Mesothelial cell of epicardium (in vitro differentiated cells): ENCODE measurements at places on chromosomes 5 and 9.

DNA sequence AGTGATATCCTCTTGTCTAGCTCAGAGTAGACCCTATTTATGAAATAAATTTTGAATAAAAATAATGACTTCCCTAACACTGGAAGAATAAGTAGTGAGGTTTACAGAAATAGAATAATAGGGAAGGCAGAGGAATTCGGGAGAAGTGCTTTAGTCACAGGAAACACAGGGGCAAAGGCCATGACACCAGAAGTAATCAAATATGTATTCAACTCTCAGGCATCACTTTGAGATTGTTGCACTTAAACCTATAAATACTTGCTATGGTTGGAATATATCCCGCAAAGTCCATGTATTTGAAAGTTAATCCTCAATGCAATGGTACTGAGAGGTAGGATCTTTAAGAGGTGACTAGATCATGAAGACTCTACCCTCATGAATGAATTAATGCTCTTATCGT lies 166.8 kb downstream of the YIPF5 start:
- no peaks in the 10 kb centered on the region for H3K27me3 ChIP-seq
- no peaks in the 10 kb centered on the region for H3K36me3 ChIP-seq
- H3K27ac ChIP-seq: no peak overlapping the region
- no peaks in the 10 kb centered on the region for H3K4me1 ChIP-seq

DNA sequence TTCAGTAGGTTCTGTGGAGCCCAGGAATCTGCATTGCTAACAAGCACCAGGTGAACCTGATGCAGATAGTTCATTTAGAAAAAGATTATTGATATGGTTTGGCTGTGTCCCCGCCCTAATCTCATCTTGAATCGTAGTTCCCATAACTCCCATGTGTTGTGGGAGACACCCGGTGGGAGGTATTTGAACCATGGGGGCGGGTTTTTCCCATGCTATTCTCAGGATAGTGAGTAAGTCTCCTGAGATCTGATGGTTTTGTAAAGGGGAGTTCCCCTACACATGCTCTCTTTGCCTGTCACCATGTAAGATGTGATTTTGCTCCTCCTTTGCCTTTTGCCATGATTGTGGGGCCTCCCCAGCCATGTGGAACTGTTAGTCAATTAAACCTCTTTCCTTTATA lies 212.0 kb downstream of the RAB3C start:
- H3K27me3 ChIP-seq: peaks cover 10% of the 10 kb centered on the region
- no peaks in the 10 kb centered on the region for H3K4me1 ChIP-seq
- no peak for DNase-seq
- H3K27ac ChIP-seq: no peak overlapping the region
- H3K36me3 ChIP-seq: no peaks in the 10 kb centered on the region
- no peak overlapping the region for H3K4me3 ChIP-seq

DNA sequence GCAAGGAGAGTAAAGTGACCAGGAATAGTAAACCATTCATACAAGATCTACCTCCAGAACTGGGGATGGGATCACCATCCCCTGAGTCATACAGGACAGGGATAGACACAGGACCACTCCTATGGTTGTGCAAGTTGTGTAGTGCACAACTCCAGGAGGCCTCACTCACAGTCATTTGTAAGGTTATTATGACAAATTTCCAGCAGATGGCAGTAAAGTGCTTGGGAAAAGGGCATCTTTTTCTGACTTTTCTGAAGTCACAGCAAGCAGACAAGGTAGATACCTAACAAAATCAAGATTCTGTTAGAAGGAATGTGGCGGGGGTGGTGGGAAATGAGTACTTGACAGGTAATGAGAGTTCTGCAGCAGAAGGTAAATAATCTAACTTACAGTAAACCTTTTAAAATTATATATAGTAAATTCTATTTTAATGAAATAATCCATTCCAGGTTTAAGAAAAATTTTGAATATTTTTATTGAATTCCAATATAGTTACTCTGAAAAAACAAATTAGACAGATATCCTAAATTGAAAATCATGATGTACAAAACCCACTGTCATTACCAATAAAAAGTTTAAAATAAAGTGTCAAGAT lies 16.7 kb upstream of the KIF27 start:
- peaks cover 19% of the 10 kb centered on the region for H3K4me1 ChIP-seq
- peaks cover 6% of the 10 kb centered on the region for H3K36me3 ChIP-seq
- H3K27me3 ChIP-seq: no peaks in the 10 kb centered on the region
- no peak overlapping the region for H3K4me3 ChIP-seq

GRCh38 chr5:61472172-61472958 lies 140.3 kb downstream of the ZSWIM6 start:
- peaks cover 24% of the 10 kb centered on the region for H3K36me3 ChIP-seq
- H3K27ac ChIP-seq: no peak overlapping the region
- H3K4me1 ChIP-seq: peaks cover 16% of the 10 kb centered on the region
